Activated T-cell treated with anti-CD3 and anti-CD28 coated beads, Interleukin-2, amount 50 U/mL, for 72 hours (primary cell): ENCODE measurements at places on chromosomes 5 and 9. TPM values are rescaled to one million over a fixed set of nuclear protein-coding genes. Genes with fewer than 3 reads are reported as not detected.

Gene TEX48
- 1.4 TPM for total RNA-seq

- no peak for DNase-seq
These were observed 77.0 kb upstream of the ZFAND5 start for GRCh38 chr9:72441848-72442607.

- no peak for DNase-seq
These were observed 32.9 kb downstream of the ROPN1L start for GRCh38 chr5:10474521-10475075.

- no peak for DNase-seq
These were observed 15.7 kb upstream of the GSN start for GRCh38 chr9:121252104-121252851.

DNA sequence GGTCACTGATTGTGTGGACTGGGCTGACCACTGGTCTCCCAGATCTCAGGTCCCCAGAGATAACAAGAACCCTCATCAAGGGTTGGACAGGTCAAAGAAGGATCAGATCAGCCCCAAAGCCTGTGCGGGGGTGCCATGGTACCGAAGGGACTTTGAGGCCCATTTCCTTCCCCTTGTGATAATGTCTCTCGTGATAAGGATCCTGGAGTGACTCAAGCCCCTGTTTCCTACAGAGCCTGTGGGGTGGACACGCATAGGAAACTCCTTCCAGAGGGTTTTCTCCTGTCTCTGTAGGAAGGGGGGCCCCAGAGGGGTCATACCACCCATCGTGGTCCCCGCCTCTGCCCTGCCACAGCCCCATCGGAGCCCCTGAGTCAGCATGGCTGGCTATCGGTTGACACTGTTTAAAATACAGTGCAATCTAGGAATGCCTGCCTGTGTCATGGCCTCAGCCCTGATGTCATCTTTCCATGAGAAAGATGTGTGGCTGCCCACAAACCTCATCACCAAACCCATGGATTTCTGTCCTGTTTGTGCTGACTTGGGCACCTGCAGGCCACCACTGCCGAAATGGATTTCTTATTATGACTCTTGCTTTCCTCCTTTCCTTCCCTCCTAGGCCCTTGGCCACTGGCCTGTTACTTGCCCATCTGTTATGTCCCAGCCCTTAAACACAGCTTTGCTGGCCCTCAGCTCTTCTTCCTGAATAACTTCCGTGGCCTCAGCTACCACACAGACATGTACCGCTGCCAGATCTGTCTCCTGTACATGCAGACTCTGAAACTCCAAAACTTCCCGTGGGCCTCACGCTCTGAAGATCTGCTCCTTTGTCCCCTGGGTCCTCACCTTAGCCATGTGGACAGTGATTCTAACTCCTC lies 2.9 kb upstream of the CSF2 start:
- DNase-seq: peak; percentile 56

DNA sequence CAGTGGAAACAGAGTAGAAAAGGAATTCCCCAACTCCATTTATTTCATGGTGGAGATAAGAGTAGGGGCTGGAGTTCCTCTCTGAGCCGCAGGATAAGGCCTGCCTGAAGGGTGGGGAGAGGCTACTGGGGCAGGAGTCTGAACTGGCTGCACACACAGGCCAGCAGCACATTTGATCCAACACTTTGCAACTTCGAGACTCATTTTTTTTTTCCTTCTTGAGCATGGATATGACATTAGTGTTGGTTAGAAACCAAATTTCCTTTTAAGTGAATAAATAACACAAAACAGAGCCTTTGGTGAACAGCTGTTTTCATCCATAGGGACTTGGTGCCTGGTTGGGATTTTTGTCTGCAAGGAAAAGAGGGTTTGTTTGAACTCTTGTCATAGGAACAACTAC lies 76.6 kb downstream of the RALGPS1 start:
- no peak for DNase-seq
